Activated CD8-positive, alpha-beta memory T cell treated with anti-CD3 and anti-CD28 coated beads for 1 hour (primary cell): ENCODE measurements at places on chromosomes 11 and 22.

DNA sequence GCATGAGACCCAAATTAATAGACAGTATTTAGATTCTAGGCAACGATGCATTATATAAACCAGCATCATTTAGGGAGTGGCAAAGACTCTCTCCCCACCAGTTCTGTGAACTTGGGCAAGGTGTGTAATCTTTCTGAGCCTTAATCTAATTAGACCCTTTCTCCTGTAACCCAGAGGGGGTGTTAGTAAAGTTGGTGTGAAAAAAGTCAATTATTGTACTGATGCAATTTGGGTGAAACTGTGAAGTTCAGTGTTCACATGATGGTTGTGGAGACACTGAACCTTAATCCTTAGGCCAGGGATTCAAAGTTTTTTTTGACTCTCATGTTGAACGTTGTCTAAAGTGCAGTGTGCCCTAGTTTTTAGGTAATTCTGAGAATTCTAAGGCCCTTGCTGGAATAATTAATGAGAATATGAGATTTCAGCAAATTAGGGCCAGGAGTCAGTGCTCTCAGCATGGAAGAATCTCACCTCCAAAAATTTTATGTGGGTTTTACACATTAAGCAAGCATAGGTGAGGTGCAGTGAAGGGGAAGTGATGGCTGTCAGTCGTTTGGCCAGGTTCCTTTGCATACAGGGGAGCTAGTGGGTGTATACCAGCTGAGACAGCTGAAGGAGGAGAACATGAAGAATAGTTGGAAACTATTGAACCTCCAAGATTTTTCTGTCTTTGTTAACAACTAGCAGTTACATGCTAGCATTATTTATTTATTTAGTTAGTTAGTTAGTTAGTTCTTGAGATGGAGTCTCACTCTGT is 94.2 kb downstream of the PTPRJ start:
- DNase-seq = no peak

DNA sequence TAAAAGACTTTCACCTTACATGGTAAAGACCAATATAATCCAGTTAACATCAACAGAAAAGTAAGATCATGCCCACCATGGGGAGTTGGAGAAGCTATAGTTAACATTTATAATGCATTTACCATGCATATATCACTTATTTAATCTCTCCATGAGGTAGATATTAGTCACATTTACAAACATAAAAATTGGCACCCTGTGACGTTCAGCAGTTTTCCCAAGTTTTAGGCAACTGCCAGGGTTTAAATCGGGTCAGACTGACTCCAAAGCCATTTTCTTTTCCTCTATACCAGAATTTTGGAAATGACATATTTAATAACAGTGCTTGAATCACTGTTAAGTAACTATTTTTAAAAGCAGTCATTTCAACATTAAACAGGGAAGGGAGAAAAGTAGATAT is 266.3 kb downstream of the DDX10 start:
- DNase-seq = no peak

GRCh38 chr11:104222464-104222863 is 58.5 kb upstream of the PDGFD start:
- DNase-seq = no peak

DNA sequence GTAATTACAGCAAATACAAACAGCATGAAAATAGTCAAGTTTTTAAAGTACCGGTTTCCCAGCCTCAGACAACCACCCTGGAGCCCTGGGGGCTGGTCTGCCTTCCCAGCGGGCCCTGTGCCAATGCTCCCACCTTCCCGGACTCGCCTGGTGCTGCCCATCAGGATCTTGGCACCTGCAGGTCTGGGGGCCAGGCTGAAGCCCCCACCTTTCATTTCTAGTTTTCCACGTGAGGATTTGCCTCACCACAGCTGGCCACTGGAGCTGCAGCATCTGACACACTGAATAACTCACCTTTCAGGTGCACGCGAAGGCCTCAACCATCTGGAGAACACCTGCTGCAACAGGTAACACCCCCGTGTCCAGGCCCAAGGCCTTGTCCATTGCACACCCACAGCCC is 108.7 kb upstream of the THY1 start:
- no peak for DNase-seq

- DNase-seq = peak; percentile 40
These were observed 25.9 kb upstream of the ATXN10 start for GRCh38 chr22:45645526-45646414.

GRCh38 chr11:57541169-57541568 is 3.8 kb downstream of the SMTNL1 start:
- no peak for DNase-seq

- DNase-seq = no peak
These were observed 756.7 kb downstream of the DLG2 start for GRCh38 chr11:84870486-84870885.

DNA sequence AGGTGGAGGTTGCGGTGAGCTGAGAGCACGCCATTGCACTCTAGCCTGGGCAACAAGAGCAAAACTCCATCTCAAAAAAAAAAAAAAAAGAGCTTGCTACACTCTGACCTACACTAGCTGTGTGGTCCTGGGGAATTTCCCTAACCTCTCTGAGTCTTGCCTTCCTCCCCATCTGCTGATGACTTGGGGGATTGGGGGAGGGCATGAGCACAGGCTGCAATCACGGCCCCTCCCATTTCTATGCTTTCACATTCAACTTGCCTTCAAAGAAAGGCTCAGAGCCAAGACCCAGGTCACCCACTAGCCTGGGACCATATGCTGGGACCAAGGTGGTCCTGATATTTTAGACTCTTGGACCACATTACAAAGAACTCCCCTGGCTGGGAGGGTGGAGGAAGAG is 39.8 kb upstream of the TEF start:
- no peak for DNase-seq

DNA sequence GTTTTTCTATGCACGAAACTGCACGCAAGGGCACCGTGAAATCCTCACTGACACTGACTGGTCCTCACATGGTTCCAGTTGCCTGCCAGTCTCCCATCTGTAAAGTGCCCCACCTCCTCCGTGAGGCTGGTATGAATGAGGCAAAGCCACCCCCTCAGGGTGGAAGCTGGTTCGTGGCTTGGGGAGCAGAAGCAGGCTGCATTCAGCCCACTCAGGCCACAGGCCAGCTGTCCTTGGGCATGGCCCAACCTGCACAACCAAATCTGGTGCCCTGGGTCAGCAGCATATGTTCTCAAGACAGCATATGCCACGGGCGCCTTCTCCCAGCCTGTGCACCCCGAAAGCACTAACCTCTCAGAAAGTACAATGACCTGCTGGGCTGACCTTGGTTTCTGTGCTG is 29.3 kb downstream of the SERPINH1 start:
- DNase-seq = no peak

GRCh38 chr11:122162095-122162494 is 46.1 kb upstream of the BLID start:
- no peak for DNase-seq

GRCh38 chr11:32052215-32052614 is 38.7 kb upstream of the RCN1 start:
- DNase-seq = no peak

GRCh38 chr11:62646825-62647608 is 604 bp upstream of the GANAB start:
- DNase-seq = no peak

GRCh38 chr11:48141475-48142122 is 75.0 kb upstream of the OR4B1 start:
- DNase-seq = no peak

DNA sequence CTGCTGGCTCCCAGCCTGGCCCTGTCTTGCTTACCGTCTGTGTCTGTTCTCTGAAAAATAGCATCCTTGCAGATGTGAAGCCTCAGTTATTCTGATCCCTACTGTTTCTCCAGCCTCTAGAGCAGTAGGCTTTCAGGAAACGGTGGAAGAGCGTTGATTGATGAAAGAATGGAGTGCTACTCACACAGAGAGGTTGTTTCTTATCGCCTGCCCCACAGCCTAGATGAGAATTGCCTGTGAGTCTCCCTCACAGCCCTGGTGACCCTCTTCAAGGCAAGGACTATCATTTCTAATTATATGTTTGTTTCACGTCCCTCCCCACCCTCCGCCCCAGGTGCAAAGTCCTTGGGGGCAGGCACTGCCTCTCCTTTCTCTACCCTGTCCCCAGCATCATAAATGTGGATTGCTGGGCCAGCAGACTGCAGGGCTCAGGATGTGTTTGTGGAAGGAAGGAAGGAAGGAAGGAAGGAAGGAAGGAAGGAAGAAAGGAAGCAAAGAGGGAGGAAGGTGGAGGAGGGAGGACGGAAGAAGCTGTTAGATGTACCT is 575.3 kb upstream of the B3GAT1 start:
- DNase-seq = no peak

GRCh38 chr11:117835576-117835975 is 11.0 kb upstream of the FXYD2 start:
- no peak for DNase-seq

DNA sequence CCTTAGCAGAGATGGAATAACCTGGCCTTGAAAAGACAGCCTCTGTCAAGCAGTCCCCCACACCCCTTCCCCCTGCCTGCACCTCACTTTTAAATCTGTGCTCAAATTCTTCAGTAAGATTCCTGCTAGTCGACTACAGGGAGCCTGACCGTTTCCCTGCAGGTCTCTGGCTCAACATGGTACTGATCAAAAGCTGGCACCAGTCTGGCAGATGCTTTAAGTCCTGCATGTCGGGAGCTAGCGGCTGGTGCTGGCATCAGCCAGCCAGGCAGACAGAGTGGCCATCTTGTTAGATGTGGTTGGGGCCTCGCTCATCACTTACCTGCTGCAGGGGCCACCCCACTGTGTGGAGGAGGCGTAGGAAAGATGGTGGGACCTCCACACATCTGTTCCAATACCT is 204.4 kb upstream of the SORL1-AS1 start:
- DNase-seq = no peak

- no peak for DNase-seq
These were observed 61.6 kb upstream of the SLC17A6 start for GRCh38 chr11:22276535-22276934.

- no peak for DNase-seq
These were observed 146.4 kb downstream of the FBXO7 start for GRCh38 chr22:32620992-32621391.

DNA sequence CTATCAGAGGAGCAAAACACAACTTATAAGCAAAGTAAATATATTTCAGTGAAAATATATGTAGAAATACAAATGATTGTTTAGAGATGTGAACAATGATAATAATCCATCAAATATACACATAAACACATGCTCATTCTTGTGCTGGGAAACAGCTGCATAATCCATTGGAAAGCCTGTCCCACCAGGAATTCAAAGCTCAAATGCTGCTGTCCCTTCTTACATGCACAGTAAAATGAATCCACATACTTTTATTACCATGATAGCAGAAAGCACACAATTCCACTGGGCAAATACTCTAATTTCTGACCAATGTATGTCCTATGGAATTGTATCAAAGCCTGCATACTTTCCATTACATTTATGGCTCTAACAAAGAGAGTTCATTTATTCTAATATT is 44.5 kb downstream of the SOX6 start:
- DNase-seq = no peak

DNA sequence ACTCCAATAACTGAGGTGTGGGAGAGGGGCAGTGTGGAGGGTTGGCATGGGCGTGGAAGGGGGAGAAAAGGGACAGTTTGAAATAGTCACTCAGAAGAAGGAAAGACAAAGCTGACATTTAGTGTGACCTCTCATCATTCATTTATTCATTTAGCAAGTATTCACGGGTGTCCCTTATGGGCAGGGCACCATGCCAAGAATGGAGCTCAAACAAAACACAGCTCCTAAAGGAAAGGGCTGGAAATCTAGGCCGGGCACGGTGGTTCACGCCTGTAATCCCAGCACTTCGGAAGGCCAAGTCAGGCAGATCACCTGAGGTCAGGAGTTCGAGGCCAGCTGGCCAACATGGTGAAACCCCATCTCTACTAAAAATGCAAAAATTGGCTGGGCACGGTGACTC is 19.4 kb upstream of the DGKZ start:
- no peak for DNase-seq

GRCh38 chr11:11989774-11990744 is 18.4 kb downstream of the DKK3 start:
- no peak for DNase-seq

- DNase-seq = no peak
These were observed 147.1 kb downstream of the CADM1 start for GRCh38 chr11:115357066-115357465.

DNA sequence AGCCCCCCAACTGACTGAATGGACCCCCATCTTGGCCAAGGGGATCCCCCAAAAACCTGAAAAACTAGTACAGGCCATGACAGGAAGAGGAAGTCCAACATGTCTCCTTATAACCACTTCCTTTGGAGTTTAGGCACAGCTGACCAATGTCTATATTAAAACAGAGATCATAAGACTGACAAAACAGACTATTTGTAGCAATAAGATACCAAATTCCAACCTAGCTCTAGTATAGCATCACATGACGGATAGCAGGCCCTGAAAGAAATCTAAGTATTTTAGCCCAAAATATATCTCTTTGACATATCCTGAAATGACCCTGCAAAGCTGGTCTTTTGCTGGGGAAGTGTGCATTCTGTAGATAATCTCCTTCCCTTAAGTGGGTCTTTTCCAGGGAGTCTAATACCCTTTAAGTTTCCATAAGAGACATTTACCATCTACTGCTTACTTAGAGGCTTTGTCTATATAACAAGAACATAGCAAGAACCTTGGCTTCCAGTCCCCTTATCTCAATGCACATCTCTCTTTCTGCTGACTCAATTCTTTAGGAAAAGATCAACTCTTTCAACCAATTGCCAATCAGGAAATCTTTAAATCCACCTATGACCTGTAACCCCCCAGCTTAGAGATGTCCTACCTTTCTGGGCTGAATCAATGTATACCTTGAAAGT is 34.9 kb upstream of the ACER3 start:
- DNase-seq = no peak

DNA sequence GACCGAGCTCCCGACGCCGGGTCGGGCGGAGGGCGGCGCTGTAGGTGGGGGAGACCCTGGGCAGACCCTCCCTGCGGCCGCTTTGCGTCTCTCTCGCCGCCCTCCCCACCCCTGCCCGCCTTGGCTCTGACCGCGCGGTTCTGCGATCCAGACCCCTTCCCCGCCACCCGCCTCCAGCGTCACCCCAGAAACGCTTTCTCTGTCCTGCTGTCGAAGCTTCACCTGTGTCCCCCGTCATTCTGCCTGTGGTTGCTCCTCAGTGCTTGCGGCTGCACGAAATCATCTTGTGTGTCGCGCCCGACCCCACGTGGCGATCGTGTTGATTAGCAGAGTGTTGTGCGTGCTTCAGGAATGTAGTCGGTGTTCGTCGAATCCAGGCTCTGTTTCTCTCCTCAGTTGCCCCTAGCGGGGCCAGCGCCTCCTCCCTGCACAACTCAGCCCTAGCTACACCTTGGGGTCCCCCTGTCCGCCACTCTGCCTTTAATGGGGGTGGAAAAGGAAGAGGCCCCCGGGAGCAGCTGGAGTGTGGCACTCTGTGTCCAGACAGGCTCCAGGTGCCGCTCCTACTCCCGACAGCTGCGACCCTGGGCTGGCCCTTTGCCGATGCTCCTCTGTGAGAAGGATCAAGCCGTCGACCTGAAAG is 851 bp downstream of the PTDSS2 start:
- DNase-seq = peak; percentile 57

DNA sequence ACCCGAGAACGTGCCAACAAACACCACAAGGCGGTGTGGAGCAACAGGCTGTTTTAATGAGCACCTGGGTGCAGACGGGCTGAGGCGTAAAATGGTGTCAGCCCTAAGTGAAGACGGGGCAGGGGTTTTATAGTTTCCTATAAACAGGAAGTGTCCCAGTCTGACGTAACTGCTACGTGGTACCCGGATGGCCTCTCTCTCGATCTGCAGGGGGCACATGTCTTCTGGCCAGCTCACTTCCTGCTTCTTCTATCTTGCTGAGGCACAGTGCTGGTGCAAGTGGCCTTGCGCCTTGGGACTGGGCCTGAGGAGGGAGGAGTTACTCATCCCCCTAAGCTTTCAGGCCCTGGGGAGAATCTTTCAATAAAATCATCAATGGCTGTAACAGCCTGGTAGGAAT is 20.9 kb downstream of the OOSP3 start:
- DNase-seq = no peak

GRCh38 chr11:46710821-46711269 is 8.2 kb upstream of the F2 start:
- no peak for DNase-seq
